ENCODE measurements at places on chromosomes 13 and 19.

- no peak for DNase-seq
Observed at GRCh38 chr13:99968521-99969452, 2.8 kb downstream of the ZIC5 start.

DNA sequence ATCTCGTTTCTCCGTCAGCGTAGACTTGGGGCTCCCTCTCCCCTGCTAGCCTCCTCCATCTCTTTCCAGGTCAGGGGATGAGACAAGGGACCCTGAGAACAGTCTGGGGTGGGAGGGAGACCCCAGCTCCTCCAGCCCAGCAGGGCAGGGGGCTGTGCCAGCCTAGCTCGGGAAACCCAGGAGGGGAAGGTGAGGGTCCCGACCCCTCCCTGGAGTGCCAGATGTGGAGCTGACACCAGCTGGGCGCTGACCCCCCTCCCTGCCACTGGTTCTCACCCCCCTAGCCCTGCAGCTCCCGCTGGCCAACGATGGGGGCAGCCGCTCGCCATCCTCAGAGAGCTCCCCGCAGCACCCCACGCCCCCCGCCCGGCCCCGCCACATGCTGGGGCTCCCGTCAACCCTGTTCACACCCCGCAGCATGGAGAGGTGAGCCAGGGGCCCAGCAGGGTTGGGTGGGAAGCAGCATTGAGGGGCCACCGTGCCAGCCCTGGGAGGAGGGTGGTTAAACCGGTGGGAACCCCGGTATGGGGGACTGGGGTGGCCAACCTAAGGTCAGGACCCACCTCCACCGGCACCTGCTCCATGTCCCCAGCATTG, 5.1 kb upstream of the TGFBR3L start:
- DNase-seq: no peak

GRCh38 chr19:6276447-6276846, 3.3 kb downstream of the MLLT1 start:
- no peak for DNase-seq

- DNase-seq: no peak
Observed at GRCh38 chr19:17686023-17686521, 2.1 kb downstream of the UNC13A start.

DNA sequence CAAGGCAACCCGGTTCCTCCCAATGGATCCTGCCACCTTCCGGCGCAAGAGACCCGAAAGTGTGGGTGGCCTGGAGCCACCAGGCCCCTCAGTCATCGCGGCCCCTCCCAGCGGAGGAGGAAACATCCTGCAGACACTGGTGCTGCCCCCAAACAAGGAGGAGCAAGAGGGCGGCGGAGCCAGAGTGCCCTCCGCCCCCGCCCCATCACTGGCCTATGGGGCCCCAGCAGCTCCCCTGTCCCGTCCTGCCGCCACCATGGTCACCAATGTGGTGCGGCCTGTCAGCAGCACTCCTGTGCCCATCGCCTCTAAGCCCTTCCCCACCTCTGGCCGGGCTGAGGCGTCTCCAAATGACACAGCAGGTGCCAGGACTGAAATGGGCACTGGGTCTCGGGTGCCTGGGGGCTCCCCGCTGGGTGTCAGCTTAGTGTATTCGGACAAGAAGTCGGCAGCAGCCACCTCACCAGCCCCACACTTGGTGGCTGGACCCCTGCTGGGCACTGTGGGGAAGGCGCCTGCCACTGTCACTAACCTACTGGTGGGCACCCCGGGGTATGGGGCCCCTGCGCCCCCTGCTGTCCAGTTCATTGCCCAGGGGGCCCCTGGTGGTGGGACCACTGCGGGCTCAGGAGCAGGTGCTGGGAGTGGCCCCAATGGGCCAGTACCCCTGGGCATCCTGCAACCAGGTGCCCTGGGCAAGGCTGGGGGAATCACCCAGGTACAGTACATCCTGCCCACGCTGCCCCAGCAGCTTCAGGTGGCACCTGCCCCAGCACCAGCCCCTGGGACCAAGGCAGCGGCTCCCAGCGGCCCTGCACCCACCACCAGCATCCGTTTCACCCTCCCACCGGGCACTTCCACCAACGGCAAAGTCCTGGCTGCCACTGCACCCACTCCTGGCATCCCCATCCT, 11.2 kb upstream of the PRR19 start:
- no peak for DNase-seq

DNA sequence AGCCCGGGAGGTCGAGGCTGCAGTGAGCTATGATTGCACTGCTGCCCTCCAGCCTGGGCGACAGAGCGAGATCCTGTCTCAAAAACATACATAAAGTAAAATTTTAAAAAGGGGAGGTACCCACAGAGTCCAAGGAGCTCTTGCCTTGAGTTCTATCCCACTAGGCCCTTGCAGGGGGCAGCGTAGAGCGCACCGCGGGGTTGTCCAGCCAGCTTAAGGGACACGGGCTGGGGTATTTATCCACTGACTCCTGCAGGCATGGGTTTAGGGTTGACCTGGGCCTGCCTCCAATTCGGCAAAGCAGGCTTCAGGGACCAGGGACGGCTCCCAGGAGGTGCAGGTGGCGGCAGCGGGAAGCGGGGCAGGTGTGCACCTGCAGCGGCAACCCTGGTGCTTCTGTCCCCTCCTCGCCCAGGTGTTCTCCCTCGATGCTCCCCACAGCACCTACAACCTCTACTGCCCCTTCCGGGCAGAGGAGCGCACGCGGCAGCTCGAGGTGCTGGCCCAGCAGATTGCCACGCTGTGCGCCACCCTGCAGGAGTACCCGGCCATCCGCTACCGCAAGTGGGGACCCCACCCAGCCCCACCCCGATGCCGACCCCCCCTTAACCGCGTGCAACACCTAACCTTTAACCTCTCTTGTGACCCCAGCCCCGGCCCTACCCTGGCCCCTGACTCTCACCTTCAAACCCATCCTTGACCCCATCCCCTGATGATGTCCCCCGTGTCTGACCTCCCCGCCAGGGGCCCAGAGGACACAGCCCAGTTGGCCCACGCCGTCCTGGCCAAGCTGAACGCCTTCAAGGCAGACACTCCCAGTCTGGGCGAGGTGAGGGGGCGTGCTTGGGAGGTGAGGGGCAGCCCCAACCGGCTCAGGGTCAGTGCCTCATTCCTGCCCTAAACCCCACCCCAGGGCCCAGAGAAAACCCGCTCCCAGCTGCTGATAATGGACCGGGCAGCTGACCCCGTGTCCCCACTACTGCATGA, 4.7 kb downstream of the STXBP2 start:
- DNase-seq: no peak

DNA sequence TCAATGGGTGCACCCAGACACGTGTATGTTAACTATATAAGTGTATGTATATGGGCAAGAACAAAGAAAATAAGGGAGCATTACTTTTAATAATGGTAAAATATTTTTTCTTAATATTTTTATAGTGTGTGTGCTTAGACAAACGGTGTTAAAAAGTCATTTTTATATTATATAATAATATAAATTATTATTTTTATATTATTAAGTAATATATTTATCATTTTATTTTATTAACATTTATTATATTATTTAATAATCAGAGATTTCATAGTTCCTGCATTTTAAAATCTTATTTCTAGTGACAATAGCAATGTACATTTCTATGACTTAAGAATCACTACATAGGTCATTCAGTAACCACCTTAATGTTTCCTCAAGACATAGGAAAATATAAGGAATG, 184.4 kb downstream of the SLITRK5 start:
- no peak for DNase-seq

DNA sequence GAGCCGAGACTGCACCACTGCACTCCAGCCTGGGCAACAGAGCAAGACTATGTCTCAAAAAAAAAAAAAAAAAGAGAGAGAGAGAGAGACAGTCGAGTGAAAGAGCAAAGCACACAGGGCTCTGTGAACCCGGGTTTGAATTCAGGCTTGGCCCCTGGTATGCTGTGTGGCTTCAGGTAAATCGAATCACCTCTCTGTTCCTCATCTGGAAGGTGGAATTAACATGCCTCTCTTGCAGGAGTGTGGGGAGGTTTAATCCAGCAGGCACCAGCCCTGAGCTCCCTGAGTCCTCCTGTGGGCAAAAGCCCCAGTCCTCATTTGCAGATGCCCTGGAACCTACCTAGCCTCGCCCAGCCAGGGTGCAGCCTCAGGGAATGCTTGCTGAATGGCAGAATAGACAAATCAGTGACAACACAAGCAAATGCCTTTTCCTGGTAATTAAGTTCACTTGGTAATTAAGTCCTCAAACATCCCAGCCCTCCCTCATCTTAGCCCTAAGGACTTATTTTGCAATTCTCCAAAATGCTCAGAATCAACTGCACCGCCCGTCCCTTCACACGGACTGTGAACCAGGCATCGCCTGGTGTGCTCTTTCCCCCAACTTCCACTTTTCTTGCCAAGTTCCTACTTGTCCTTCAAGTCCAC, 4.6 kb upstream of the ZNRF4 start:
- DNase-seq: no peak
